Activated effector memory CD4-positive, alpha-beta T cell treated with anti-CD3 and anti-CD28 coated beads, Interleukin-2, amount 50 U/mL, for 16 hours (primary cell): ENCODE measurements at places on chromosomes 7 and 10.

- no peak for DNase-seq
Observed at GRCh38 chr7:115613836-115614235, 416.7 kb downstream of the TFEC start.

DNA sequence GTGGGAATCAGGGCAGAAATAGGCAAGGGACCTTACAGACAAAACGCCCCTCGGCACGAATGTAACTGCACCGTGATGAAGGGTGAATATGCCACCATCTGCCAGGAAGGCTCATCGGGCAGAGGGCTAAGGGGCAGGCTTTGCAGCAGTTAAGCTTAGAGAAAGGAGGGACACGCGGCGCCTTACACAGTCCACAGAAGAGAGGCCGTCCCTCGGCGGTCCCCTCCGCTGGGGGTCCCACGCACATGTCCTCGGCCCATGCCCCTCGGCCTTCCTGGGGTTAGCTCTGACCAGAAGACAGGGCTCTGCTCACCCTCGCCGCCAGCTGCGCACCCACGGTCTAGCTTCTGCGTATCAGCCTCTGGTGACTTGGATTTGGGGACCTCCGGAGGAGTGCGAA, 141.1 kb downstream of the DYNC2I1 start:
- no peak for DNase-seq

DNA sequence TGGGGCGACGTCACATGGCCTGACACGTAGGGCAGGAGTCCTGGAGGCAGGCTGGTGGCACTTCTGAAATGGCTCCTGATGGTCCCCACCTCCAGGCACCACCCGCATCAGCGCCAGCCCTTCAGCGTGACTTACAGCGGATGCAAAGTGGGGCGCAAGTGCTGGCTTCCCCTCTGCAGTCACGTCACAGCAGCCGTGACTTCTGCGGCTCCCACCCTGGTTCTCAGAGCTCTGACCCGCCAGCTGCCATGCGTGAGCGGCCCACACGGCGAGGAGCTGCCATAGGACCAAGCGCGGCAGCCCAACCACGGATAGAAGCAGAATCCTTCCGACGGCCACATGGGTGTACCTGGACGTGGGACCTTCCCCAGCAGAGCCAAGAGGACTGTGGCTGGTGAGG, 159.0 kb downstream of the ELFN1 start:
- peak; percentile 43 for DNase-seq

GRCh38 chr10:15842556-15843169, 17.6 kb downstream of the MINDY3 start:
- no peak for DNase-seq

DNA sequence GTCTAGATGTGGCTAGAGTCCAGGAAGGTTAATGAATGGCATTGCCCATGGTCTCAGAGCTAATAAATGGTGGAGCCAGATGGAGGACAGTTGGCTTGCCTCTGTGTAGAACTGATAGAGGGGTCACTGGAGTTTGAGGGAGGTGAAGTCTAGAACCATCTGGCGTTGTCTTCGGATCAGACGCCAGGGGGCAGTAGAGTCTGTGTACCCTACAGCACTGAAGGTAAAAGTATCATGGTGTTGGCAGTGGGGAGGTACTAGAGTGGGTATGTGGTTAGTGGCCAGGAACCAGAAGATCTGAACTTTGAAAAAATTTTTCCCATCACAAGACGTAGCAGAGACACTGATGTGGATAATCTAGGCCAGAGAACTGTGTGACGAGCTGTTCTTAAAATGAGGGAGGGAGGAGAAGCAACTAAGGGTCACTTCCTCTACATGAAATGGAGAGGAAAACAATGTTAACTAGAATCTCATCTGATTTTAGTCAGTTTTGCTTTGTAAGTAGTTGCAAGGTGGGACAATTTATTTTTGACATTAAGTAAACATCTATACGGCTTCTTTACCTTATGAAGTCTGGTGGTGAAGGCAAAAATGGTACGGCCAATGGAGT, 227.9 kb upstream of the PRSS58 start:
- peak; percentile 69 for DNase-seq

DNA sequence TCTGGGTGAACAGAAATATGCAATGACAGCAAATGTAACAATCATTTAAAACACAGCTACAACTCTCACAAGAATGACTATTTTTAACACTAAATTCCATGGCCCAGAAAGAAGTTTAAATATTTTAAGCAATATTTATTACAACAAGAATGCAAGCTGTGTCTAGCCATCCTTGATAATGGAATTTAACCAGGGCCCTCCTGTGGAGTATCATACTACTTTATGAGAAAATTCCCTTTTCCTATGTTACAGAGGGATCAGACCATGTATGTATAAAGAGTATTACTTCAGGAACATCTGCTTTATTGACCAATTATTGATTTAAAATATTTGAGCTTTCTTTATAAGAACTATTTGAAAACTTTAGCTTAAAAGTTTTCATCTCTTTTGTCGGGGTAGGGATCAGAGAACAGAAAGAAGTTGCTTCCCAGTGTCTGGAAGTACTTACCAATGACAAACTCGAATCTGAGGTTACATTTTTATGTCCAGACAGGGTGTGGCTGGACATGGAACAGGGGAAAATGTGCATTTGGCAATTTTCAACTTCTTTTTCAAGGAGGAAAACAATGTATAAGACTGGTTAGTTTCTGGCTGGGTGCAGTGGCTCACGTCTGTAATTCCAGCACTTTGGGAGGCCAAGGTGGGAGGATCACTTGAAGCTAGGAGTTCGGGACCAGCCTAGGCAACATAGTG, 48.3 kb upstream of the NRBF2 start:
- DNase-seq: no peak

- DNase-seq: no peak
Observed at GRCh38 chr7:112799448-112800120, 9.4 kb upstream of the TMEM168 start.

- no peak for DNase-seq
Observed at GRCh38 chr10:50248062-50248461, 3.3 kb downstream of the ASAH2 start.

DNA sequence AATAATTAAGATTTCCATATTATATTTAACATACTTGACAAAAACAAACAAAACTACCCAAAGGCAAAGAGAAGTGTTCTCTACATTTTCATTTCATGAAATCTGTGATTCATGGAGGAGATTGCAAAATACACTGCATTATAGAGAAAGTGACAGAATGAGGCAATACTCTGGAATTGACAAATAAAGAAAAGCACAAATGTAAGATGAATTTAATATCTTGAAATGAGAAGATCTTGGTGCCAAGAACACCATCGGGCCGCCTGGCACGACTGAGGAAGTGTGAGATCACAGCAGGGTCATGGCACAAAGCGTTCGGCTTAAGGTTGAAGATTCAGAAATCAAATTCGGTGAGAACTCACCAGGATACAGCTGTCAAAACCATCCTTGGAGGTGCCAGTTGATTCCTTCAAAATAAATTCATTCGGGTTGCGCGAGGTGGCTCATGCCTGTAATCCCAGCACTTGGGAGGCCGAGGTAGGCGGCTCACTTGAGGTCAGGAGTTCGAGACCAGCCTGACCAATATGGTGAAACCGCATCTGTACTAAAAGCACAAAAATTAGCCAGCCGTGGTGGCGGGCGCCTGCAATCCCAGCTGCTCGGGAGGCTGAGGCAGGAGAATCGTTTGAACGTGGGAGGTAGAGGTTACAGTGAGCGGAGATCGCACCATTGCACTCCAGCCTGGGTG, 174.0 kb upstream of the PFKP start:
- DNase-seq: no peak

- no peak for DNase-seq
Observed at GRCh38 chr7:42161719-42162118, 75.3 kb downstream of the GLI3 start.

DNA sequence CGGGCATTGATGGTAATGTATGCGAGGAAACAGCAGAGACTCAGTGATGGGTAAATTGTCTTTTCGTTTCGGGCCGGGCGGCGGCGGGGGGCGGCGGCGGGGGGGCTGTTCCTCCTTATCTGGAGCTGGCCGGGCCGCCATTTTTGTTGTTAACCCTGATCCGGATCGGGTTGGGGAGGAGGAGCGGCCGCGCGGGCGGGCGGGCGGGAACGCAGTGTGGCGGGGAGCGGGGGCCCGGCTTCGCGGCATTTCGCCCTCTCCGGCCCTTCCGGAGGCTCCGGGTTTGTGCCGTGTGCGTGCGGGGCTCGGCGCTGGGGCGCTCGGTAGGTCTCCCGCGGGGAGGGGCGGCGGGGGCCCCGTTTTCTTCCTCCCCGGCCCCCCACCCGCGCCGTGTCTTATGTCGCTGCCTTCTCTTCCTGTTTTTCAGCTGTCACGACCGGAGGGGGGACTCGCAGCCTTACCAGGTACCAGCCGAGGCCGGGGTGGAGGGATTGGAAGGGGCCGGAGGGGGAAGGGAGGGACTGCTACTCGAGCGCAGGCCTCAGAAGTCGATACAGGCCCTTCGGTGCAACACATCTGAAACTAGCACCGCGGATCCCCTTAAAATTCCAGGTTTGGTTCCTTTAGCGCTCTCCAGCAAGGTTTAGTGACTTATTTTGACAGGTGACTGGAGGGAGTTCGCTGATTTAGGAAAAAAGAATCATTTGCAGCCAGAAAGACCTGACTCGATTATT, 820 bp downstream of the WAC start:
- peak; percentile 90 for DNase-seq

GRCh38 chr7:112021379-112022044, 184.7 kb downstream of the DOCK4 start:
- DNase-seq: no peak

DNA sequence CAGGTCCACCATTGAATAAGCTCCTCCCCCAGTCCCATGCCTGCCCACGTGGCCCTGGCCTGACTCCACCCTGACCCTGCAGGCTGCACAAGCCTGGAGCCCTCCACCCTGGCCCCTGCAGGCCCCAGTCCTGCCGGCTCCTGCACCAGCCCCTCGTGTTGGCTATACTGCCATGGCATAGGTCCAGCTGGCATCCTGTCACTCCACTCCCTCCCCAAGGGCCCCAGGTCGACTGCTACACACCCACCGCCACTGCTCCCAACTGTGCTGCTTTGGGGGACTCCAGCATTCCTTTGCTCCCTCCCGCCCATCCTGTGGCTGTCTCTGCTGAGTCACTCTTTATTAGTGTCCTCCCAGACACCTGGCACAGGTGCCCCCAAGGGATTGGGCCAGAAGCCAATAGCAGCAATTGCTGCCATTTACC, 32.4 kb upstream of the HSPA12A start:
- peak; percentile 49 for DNase-seq

- no peak for DNase-seq
Observed at GRCh38 chr10:82037076-82037475, 162.1 kb downstream of the NRG3 start.

- no peak for DNase-seq
Observed at GRCh38 chr7:149317496-149317895, 55.5 kb downstream of the ZNF783 start.

GRCh38 chr10:117797296-117797695, 249.4 kb downstream of the RAB11FIP2 start:
- DNase-seq: no peak

DNA sequence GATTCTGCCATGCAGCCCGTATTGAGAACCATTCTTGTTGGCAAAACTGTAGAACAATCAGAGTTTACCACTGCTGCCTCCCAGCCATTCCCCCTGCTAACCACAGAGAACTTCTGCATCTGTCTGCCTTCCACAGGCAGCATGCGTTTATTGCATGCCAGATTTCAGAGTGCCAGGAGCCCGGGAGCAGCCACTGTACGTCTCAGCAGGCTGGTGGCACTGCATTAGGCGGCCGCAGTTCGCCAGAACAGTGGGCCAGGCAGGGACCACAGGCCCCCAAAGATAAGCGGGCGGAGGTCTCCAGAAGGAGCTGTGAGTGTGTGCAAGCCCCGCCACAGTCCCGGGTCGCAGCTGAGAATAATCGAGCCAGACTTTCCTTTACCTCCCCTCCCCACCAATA, 31.8 kb downstream of the ZNF467 start:
- DNase-seq: no peak

DNA sequence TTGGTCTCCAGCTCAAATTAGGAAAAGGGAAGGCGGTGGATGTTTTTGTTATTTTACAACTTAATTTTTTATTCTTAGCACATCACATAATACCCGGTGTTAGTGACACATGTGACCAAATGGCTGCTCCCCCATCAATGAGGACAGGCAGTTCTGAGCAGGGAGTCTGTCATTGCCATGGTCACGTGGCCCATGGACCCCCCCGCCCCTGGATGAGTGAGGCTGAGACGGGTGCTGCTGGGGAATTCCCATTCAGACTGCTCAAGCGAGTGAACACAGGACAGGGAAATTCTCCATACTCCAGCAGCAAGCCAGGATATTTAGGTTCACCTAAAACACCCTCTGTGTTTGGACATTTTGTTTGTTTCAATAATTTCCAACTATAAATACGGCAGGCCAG, 34.7 kb upstream of the SLC35B4 start:
- no peak for DNase-seq

DNA sequence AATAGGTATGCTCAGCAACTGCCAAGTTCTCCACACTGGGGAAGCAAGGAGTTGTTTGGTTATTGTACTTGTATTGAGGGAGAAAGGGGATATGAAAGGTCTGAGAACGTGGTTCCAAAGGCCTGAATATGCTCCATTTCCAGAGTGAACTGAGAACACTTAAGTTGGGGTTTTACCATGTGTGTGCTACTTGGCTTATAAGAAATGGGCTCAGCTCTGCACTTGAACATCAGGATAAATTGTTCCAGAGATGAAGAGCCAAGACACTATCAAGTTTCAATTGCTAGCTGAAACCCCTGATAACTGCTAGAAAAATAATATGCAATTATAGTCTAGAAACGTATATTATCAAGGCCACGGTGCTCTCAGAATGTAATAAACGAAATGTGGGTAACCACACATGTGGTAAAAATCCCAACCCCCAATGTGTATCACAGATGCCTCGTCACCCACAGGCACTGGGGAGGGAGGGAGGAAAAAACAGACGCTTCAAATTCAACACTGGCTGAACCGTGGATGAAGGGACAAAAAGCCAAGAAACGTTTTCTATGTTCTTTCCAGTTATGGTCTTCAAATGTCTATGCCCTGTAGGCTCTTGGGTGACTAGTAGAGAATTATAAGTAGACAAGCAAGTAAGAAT, 16.3 kb downstream of the ELMO1 start:
- DNase-seq: no peak

DNA sequence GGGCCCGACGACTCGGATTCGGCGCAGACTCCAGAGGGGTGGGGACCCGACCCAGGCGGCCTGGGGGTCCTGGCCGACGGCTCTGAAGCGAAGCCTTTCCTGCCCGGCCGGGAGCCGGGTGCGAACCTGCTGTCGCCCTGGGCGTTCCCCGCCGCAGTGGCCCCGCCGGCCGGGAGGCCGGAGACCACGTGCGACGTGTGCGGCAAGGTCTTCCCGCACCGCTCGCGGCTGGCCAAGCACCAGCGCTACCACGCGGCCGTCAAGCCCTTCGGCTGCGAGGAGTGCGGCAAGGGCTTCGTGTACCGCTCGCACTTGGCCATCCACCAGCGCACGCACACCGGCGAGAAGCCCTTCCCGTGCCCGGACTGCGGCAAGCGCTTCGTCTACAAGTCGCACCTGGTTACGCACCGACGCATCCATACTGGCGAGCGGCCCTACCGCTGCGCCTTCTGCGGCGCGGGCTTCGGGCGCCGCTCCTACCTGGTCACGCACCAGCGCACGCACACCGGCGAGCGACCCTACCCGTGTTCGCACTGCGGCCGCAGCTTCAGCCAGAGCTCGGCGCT, 15.4 kb downstream of the ZNF316 start:
- peak; percentile 55 for DNase-seq
